GOT3 (cell line): ENCODE measurements at places on chromosomes 16 and 17.

- DNase-seq, result no peak
Observed at GRCh38 chr17:20116683-20117309, 107.6 kb downstream of the SPECC1 start.

DNA sequence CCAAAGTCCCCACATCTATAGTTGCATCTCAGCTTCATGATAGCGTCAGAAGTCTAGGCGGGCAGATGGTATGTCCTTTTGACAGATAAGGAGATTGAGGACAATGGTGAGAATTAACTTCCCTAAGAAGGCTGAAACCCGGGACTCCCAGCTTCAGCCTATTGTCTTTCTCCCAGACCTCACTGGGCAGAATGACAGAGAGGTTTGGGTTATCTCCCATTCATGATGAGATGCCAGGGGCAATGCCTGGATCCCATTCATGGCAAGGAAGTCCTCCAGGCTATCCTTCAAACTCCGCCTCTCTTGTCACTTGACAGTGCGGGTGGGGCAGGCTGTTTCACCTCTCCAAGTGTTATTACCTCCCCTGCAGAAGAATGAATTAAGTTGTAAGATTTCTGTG is 100.3 kb downstream of the IRX5 start:
- no peak for DNase-seq

DNA sequence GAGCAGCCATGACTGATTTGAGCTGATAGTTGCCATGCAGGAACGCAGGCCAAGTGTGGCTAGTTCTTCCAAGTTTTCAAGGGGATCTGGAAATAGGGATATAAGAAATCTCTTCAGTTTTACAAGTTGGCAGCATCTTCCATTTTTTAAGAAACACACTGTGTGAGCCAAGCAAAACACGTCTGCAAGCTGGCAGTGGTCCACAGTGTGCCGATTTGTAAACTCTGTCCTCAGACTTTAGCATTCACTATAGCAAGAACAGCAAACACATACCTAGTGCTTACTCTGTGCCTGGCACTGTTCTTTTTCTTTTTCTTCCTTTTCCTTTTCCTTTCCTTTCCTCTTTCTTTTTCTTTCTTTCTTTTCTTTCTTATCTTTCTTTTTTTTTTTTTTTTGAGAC is 2.9 kb downstream of the ORAI3 start:
- DNase-seq, result no peak

- DNase-seq, result no peak
Observed at GRCh38 chr17:4901648-4902344, 1.1 kb downstream of the CHRNE start.

- no peak for DNase-seq
Observed at GRCh38 chr17:82107341-82107860, 9.4 kb upstream of the FASN start.

DNA sequence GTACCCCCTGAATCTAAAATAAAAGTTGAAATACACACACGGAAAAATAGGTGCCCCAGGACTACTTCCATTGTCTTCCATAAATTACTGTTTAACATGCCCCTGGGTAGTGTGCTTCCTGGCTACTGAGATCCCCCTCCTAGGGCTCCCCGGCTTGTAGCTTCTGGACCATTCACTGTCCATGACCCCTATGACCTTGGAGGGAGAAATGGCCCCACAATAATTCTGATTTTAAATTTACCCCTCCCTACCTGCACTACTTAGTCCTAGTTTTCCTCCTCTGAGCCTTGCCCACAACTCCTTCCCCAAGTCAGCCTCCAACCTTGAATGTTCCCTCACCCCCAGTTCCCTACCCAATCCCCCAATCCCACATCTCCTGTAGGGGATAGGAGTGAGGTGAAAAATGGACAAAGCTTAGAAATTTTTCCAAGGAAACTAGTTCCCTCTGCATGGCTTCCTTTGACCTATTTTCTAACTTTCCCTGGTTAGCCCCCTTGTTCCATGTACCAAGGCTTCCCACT is 9.5 kb upstream of the MSL1 start:
- no peak for DNase-seq

GRCh38 chr16:85911251-85911930 is 12.4 kb downstream of the IRF8 start:
- DNase-seq, result no peak
